ENCODE measurements at places on chromosomes 7 and 10.

DNA sequence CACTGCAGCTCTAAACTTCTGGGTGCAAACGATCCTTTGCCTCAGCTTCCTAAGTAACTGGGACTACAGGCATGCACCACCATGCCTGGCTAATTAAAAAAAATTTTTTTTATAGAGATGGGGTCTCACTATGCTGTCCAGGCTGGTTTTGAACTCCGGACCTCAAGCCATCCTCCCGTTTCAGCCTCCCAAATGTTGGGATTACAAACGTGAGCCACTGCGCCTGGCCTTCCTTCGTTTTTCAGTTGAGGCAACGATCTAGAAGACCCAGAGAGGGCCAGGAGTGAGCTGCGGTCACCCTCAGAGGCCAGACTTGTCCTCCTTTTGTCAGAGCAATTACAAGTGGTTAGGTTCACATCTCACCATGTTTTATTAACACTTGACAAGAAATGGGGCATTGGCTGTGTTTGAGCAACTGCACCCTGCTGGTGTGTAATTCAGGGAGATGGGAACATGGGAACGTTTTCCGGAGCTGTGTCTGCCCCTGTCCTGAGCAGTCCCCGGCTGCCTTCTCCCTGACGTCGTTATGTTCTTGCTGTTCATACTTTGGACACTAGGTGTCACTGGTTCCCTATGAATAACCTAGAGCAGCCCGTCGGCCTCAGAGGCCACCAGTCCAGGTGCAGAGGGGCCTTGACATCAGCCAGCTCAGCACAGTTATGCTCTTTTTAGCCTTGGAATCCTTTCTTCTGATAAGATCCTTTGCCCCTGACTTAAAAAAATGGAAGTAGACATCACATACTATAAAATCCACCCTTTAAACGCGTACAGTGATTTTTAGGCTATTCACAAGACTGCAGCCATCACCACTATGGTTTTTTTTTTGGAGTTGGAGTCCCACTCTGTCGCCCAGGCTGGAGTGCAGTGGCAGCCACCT is 375.0 kb downstream of the TYW1 start:
- DNase-seq, result peak; percentile 91

DNA sequence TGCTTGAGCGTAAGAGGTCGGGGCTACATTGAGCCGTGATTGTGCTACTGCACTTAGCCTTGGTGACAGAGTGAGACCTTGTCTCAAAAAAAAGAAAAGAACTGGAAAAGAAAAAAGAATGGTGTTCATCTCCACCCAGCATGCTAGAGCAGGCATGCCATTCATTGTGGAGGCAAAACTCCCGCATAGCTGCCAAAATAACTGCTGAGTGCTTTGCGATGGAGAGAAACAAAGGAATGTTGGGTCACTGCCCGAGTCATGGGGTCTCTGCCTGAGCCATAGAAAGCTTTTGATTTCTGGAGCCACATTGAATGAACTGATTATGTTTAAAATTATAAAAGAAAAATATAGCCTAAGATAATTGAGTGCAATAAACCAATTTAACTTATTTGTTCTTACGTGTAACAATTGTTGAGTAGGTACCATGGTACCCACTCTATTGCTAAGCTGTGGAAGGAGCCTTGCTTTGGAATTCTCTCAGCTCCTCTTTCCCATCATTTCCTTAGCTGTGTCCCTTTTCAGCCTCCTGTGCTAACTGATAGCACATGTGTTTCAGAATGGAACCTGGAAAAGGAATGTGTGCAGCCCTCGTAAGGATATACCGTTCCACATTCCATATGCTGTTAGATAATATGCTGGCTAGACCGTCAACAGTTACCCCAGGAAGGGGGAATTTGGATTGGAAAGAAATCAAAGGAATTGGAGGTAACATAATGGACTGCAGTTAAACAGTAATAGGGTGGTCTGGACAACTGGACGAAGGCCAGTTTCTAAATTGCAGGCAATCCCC is 99.0 kb downstream of the KIAA1217 start:
- DNase-seq, result no peak

DNA sequence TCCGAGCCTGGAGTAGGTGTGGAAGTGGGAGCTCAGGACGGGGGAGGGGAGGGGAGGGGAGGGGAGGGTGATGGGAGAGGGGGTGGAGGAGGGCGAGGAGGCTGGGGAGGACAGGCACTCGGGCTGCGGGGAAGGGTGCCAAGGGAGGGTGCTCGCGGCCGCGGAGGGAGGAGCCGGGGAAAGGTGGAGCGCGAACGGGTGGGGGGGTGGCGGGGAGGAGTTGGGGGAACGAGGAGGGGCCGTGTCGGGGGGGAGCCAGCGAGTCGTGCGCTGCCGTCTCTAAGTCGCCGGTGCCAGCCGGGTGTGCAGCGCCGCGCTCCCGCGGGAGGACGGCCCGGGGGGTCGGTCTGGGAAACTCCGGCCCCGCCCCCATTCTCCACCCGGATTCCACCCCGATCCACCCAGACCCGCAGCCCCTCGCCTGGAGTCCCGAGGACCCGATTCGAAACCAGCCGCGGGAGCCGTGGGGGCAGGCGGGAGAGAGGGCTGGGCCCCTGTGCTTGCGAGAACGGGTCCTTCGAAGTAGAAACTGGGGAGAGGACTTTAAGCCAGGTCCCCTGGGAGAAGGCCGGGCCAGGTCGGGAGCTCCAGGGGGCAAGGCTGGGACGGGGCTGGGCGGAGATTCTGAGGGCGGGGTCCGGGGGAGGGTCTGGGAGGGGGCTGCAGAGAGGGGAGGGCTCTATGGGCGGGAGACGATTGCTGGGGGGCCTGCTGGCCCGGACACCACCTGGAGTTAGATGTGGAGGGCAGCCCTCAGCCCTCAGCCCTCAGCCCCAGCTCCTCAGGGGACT is at the start of gene ZNF467:
ZNF467 (minus strand) TSS at position 143 of the 791 bp plus-strand sequence. CDS start 2,556 bp downstream, outside the sequence.
- DNase-seq, result no peak

- DNase-seq, result no peak
Measured at GRCh38 chr10:113264333-113265131, 288.3 kb upstream of the HABP2 start.

- DNase-seq, result no peak
Measured at GRCh38 chr10:68171539-68172080, 60.3 kb downstream of the ATOH7 start.

Data from AG08395 (cell line).